Fibroblast of pulmonary artery (primary cell): ENCODE measurements at places on chromosomes 4 and X.

DNA sequence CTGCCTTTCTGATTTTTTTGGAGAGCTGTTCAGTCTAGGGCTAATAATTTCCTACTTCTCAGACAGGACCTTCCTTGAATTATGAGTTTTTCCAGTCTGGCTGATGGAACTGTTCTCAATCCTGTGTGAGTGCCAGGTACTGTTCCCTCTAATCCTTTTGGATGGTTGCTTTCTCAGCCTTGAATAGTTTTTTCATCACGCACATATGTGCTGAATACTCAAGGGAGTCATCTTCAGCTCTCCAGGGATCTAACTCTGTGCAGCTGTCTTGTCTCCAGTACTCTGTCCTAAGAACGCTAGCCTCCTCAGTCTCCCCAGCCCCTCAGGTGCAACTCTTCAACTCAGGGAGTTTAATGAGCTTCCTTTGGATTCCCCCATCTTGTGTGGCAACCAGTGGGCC, 93.2 kb downstream of the GASK1B start:
- DNase-seq, result no peak

GRCh38 chr4:162499478-162499877, 335.7 kb upstream of the FSTL5 start:
- DNase-seq, result no peak

DNA sequence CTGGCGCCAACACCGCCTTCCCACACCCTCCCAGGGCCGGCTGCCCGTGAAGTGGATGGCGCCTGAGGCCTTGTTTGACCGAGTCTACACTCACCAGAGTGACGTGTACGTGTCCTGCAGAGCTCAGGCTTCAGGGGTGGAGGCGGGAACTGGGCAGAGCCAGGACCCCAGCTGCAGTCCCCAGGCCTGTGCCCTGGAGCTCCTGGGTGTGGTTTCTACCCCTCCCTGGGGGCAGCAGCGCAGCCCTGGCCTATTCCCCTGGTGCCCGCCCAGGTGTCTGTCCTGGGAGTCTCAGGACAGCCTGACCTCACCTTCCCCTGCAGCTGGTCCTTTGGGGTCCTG, 13.1 kb downstream of the FGFR3 start:
- DNase-seq, result no peak

DNA sequence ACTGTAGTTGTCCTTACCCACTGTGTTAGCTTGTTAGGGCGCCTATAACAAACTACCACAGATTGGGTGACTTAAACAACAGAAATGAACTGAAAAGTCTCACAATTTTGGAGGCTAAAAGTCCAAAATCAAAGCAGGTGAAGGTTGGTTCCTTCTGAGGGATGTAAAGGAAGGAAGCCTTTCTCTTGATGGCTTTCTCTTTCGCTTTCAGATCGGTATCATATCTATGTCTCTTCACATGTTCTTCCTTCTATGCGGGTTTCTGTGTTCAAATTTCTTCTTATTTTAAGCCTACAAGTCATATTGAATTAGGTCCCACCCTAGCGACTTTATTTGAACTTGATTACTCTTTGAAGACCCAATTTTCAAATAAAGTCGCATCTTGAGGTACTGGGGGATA, 118.6 kb downstream of the CPXCR1 start:
- DNase-seq, result no peak

- no peak for DNase-seq
These were observed 13.4 kb downstream of the LEF1 start for GRCh38 chr4:108155373-108155772.

DNA sequence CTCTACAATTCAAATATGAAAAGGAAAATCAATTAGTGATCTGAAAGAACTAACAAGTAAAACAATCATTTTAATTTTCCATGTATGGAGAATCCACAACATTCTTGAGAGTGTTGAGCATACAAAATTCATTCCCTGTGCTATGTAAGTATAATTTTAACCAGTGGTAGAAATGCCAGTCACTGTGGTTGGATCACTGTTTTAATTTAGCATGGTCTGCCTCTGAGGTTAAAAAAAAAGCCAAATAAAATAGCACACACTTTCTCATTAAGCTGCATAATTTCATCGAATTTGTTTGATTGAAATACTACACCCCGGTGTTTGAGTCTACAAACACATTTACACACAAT, 185.5 kb upstream of the STS start:
- no peak for DNase-seq

GRCh38 chr4:33071535-33071934, 2351.4 kb downstream of the PCDH7 start:
- DNase-seq, result peak; percentile 90

DNA sequence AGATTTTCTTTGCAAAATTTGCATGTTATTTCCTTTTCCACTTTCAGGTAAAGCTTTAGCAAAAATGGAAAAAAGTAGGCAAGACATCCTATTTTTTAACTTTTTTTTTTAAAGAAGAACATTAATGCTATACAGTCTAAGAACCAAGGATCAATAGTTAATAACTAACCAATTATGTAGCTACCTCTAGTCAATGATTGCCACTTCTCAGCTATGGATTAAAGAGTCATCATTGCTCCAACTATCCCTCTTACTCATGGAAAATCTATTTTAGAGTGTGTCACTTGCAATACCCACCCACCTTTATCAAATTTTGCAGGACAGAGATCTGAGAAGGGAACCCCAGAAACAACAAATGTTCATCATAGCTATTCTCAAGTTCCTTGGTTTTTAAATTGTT, 223.1 kb downstream of the ANK2 start:
- no peak for DNase-seq

- peak; percentile 86 for DNase-seq
These were observed 72.9 kb downstream of the CLNK start for GRCh38 chr4:10611673-10612072.

GRCh38 chr4:6195602-6196319, 4.6 kb downstream of the JAKMIP1 start:
- DNase-seq, result no peak

DNA sequence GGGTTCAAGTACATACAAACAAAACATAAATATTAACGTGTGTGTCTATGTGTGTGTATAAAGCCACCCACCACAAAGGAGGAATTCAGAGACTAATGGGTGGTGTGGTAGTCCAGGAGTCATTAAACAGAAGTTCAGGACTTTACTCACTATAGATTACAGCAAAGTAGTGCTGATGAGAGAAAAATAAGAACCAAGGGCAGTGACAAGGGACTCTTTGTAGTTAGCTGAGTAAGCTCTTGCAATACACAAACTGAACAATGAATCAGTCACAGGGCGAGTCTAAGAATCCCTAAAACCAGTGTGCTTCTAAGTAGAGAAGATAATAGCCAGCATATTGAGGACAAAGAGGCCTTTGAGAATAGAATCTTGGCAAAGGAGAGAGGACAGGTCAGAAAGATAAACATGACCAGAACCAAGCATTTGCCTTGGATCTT, 232.4 kb downstream of the PPP3CA start:
- DNase-seq, result peak; percentile 73

DNA sequence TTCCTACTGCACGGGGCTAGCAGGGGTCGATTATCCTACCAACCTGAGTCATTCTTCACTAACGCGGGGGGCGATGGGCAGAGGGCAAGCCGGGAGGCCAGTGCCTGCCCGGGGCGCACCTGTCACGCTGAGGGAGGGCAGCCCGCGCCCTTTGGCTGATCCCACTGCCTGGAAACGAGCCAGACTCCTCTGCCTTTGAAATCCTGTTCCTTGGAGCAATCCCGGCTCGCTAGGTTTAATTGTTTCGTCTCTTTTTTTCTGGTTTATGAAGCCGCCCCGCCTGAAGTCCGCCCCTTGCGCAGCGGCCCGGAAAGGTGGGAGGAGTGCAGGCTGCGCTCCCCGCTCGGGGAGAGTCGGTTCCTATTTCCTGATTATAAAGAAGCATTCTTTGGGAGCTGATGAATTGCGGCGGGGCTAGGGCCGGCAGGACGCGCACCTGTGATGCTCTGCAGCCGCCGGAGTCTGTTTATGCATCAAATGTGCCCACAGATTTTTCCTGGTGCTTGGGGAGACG, 484.2 kb downstream of the BCOR start:
- peak; percentile 10 for DNase-seq

GRCh38 chr4:130288576-130288975, 1192.6 kb downstream of the C4orf33 start:
- DNase-seq, result peak; percentile 1

DNA sequence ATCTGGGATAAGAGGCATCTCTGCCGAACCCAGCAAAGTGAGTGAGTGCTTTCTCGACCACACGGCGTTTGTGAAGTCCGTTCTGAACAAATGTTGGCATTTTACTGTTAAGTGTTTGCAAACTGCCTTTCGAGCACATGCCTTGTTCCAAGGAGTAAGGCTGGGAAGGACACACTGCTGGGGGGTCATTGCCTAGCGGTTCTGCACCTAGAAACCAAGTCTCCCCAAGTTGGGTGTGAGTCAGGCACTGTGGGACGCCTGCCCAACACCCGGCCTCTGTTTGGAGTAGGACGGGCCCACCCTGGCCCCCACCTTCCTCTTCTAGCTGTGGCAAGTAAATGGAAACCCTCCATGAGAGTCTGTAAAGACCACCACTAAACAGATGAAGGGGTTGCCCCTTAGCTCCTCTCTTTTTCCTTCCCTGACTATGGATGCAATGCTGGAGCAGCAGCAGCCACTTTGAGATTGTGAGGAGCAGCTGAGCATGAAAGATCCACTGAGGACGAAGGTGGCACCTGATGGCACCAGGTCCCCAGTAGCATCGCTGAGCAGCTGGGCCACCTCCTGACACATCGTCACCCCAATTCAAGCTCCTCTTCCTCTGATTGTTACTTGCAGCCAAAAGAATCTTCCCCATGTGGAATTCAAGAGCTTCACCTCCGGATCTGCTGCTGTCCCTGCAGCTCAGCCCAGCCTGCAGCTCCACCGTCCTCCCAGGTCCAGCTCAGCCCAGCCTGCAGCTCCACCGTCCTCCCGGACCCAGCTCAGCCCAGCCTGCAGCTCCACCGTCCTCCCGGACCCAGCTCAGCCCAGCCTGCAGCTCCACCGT, 6.3 kb downstream of the CPLX1 start:
- DNase-seq, result no peak

- DNase-seq, result no peak
These were observed 59.6 kb downstream of the FRYL start for GRCh38 chr4:48720459-48720858.

- DNase-seq, result no peak
These were observed 5.3 kb upstream of the SAP30 start for GRCh38 chr4:173365359-173365996.

GRCh38 chr4:41176340-41176739, 38.0 kb downstream of the APBB2 start:
- DNase-seq, result peak; percentile 69

- no peak for DNase-seq
These were observed 2.0 kb upstream of the NKX3-2 start for GRCh38 chr4:13546142-13546940.

- DNase-seq, result no peak
These were observed 123.5 kb downstream of the TMEM144 start for GRCh38 chr4:158333820-158334219.

DNA sequence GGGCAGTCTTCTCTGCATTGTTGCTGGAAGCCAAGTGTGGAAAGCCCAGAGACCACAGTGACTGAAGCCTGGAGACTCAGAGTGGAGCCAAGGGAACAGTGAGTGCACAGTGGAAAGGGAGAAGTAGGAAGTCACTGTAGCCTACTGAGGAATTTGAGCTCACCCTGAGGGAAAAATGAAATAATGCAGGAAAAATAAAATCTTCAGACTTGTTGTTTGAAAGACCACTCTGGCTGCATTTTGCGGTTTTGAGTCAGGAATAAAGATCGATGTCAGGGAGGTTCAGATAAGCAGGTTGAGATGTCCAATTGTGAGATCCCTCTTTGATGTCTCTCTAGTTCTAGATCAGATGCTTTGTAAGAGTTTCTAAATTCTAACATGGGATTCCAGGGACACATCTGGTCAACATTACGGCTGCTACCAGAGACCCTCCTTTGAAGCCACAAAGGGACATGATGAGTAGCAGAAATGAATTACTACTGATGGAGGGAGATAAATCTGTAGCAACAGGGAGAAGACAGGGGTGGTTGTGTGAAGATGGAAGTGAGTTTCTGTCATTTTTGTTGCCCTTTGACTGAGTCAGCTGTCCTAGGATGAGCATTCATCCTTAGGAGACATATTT, 8.4 kb downstream of the ADH4 start:
- no peak for DNase-seq

- DNase-seq, result no peak
These were observed 8.0 kb upstream of the PALLD start for GRCh38 chr4:168488869-168489274.

GRCh38 chr4:184792950-184793555, 32.7 kb downstream of the ACSL1 start:
- peak; percentile 94 for DNase-seq

GRCh38 chr4:123731035-123731434, 334.4 kb downstream of the SPRY1 start:
- DNase-seq, result no peak

GRCh38 chrX:101759000-101759399, 99.3 kb upstream of the ARMCX2 start:
- DNase-seq, result peak; percentile 49

DNA sequence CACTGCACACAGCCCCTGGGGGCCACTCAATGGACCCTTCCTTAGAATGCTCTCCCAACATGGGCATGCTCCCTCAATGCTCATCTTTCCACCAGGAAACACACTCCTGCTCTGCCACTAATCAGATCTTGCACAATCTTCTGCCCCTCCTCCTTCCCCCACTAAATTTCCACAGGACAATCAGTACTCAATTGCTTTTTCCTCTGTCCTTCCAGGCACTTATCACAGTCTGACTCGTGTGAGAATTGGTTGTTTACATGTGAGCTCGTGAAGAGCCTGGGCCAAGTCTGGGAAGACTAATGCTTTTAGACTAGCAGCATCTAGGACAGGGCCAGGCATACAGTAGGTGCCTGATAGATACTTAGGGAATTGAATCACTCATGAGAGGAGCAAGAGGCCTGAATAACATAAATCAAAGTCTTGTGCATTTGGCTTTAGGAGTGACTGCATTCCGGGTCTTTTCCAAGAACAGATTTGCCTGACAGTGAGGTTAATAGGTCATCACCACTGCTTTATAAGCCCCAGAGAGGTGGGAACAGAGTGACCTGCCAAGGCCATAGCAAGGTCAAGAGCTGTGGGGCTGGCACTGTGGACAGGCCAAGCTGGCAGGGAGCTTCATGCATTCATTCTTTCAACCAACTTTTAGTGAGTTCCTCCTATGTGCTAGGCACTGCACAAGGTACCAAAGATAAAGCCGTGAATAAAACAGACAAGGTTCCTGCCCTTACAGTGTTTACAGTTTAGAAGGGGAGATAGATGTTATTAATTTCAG, 55.0 kb downstream of the PRPS1 start:
- peak; percentile 64 for DNase-seq

DNA sequence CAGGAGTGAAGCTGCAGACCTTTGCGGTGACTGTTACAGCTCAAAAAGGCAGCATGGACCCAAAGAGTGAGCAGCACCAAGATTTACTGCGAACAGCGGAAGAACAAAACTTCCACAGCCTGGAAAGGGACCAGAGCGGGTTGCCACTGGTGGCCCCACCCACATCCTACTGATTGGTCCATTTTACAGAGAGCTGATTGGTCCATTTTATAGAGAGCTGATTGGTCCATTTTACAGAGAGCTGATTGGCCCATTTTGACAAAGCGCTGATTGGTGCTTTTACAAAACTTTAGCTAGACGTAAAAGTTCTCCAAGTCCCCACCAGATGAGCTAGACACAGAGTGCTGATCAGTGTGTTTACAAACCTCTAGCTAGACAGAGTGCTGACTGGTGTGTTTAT, 134.2 kb upstream of the FRG1 start:
- no peak for DNase-seq

GRCh38 chrX:41082783-41083182, 2.5 kb upstream of the USP9X start:
- no peak for DNase-seq
